ENCODE measurements at places on chromosomes 6 and 20.
A peak's percentile ranks its signal among the peaks of the same experiment; 100 is the strongest.

- no peak for DNase-seq
These were observed 706 bp upstream of the SNX14 start for GRCh38 chr6:85594197-85594930.

GRCh38 chr6:32816746-32817204, at the start of gene HLA-DOB:
TSS of gene HLA-DOB (minus strand) at chr6:32817002. CDS start at chr6:32816951, 51 bp downstream.
- DNase-seq: peak; percentile 35

- no peak for DNase-seq
These were observed 4.5 kb upstream of the EBF4 start for GRCh38 chr20:2688041-2688591.

DNA sequence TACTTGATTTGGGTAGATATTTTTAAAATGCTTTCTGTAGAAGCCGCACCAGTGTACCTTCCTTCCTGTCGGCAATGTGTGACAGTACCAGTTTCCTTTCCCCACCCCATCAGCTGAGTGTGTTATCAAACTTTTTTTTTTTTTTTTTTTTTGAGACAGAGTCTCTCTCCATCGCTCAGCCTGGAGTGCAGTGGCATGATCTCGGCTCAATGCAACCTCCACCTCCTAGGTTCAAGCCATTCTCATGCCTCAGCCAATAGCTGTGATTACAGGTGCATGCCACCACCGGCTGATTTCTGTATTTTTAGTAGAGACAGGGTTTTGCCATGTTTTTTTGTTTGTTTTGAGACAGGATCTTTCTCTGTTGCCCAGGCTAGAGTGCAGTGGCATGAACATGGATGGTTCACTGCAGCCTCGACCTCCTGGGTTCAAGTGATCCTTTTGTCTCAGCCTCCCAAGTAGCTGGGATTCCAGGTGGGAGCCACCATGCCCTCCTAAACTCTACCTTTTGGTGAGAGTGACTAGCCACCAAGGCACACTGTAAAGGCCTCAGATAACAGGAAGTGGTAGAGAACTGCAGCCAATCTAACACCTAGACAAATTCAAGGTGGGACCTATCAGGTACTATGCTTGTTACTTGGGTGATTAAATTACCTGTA, 26.5 kb upstream of the ZBTB22 start:
- no peak for DNase-seq

GRCh38 chr6:169975701-169976100, 224.3 kb downstream of the ERMARD start:
- DNase-seq: no peak

DNA sequence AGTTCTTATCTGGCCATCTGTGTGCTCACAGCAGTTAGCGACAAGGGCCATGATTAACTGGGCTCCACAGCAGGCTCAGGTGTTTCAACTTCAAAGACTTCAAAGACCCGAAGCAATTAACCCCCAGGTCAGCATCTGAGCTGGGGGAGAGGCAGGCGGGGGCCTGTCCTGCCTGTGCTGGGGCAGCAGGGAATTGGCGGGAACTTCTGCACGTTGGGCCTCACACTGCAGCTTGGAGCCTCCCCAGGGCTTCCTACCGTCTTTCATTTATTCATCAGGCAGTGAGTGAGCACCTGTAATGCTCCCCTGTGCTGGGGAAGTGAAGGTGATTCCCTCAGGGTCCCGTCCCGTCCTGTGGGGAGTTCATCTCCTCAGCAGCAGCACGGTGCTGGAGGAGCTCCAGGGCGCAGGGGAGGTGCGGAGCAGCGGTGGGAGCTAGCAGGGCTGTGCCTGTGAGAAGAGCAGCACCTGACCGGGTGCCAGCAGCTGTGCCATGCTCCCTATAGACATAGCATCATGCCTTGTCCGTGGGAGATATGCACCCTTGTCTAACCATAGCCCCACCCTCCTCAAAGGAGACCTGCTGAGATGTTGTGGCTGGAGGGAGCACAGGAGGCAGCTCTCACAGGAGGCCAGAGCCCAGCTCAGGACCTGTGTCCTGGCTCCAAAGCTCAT, 51.8 kb upstream of the FRMD1 start:
- DNase-seq: no peak

DNA sequence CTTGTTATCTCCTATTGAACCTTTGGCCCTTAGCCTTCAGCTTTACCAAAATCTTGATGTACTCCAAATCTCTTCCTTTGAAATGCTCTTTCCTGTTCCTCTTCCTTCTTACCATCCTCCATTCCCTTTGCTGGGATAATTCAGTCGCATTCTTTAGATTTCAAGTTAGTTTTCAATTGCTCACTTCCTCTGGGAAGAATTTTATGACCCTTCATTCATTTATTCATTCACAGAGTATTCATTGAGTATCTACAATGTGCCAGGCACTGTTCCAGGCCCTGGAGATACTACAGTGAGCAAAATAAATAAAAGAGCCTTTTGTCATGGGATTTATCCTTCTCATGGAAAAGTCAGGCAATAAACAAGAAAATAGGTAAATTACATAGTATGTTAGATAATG, 548.2 kb upstream of the FLRT3 start:
- no peak for DNase-seq

DNA sequence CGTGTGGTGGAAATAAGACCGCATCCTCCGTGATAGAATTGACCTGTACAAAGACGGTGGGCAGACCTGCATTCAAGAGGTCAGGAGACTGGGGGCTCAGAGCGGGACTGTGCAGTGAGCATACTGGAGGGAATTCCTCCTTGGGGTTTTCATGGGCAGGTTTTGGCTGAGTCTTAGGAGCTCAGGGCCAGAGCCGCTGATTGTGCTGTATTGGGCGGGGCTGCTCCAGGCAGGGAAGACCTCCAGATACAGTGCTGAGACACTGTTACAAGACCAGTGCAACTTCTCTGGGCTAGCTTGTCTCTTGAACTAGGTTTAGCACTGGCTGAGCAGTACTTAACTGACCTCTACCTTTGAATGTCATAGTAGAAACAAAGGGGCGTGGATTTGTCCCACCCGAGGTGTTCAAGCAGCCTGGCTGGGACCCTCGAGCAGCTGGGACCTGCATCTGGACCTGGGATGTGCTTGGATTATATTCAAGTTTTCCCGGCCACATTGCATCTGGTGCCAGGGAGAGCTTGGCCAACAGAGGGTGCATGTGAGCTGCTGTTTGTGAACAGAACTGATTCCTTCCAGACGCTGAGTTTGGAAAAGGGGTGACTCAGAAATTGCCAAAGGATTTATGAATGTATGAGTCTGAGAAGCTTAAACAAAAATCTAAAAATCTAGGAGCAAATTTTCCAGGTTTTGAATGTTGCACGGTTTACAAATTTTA, 33.4 kb upstream of the SLC22A1 start:
- DNase-seq: peak; percentile 65

GRCh38 chr6:9499709-9500108, 915.2 kb downstream of the TFAP2A start:
- DNase-seq: no peak

DNA sequence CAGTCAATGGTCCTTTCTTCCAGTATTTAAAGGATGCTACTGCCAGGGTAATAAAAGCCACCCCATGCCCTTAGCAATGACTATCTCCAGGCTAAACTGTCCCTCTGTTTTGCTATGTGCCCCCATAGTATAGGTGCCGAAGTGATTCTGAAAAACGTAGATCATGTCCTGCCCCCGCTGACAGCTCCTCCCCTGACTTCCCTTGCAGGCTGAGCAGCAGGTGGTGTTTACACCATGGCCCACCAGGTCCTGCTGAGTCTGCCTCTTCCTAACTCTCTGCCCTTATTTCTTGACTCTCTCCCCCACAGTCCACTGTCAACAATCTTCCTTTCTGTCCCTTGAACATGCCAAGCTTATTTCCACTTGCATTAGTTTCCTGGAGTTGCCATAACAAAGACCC, 352.5 kb upstream of the TSHZ2 start:
- DNase-seq: no peak

DNA sequence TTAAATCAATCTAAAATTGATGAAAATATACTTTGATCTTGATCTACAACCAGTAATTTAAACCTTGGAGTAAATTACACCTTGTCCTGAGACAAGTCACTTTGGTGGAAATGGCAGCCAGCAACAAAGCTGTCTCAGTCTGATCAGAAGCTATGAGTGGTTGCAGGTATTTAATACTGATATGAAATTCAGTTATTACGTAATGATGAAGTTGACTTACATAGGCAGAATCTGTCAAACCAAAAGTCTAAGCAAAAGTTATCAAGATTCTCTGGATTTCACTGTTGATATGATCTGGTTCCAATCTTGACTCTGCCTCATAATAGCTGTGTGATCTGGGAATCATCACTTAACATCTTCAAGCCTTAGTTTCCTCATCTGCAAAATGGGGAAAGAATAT, 27.6 kb upstream of the GSTA5 start:
- DNase-seq: no peak

DNA sequence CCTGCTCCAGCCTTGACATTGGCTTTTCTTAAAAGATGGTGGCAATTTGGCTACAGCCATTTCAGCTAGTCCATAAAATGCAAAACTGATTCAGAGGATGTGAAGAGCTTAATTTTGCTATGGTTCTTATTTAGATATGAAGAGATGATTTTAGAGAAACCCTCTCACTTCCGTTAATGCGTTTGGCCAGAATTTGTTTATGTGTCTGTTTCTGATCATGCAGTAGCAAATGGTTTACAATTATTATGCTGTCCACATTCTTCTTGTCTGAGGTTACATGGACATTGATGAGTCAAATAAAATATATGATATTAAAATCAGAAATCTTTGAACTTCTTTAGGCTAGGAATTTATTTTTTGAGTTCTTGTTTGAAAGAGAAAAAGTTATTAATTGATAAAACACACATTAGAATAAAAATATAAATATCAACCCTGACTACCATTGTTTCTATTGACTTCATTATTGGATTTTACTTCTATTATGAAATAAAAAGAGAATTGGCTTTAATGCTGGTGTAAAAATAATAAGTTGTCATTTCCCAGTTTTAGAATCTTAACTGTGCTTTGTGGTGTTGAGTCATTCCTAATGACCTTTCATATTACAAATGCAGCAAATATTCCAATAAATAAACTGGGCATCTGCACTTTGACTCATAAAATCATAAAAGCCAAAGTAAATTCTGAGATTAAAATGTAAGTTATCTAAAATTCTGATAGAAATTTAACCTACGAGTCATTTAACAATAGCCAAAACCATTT, 1286.0 kb upstream of the GJE1 start:
- DNase-seq: no peak

DNA sequence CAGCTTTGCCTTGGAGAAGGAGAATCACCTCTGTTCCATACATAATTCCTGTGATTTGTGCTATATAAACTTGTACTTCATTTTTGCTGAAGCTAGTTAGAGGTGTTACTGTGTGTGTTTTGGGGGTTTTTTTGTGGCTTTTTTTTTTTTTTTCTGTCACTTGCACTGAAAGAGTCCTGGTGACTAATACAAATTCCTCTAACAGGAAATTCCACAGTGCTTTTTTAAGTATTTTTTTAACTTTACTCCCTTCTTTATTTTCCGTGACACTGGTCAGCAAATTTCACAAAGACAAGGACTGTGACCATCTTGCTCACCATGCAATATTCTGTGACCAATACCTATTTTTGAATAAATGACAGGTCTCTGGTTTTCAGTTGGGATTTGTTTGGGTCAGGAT, 110.5 kb downstream of the ISM1 start:
- DNase-seq: peak; percentile 25

DNA sequence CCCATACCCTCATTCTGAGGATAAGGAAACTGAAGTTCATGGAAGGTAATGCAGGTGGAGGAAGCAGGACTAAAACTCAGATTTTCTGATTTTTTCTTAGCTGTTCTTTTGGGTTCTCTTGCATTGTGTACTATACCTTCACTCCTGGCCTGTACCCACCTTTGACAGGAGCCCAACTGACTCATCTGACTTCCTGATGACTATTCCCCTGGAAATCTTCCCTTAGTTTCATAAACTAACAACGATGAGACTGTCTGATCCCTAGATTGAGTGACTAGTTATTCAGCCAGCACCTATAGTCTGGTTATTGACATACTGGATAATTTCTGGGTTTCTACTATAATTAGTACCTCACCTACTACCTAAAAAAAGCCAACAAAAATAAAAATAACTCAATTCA, 10.1 kb downstream of the CRYBG1 start:
- DNase-seq: no peak

GRCh38 chr6:70396163-70396562, 17.1 kb upstream of the FAM135A start:
- DNase-seq: no peak

GRCh38 chr6:147077251-147077650, 127.0 kb upstream of the STXBP5 start:
- DNase-seq: no peak

GRCh38 chr6:168919470-168920179, 334.0 kb downstream of the THBS2 start:
- DNase-seq: no peak

Measured in urothelium cell line (cell line).